Activated T-cell treated with anti-CD3 and anti-CD28 coated beads, Interleukin-2, amount 50 U/mL, for 48 hours (primary cell): ENCODE measurements at places on chromosomes 13 and 19.
A peak's percentile ranks its signal among the peaks of the same experiment; 100 is the strongest.

DNA sequence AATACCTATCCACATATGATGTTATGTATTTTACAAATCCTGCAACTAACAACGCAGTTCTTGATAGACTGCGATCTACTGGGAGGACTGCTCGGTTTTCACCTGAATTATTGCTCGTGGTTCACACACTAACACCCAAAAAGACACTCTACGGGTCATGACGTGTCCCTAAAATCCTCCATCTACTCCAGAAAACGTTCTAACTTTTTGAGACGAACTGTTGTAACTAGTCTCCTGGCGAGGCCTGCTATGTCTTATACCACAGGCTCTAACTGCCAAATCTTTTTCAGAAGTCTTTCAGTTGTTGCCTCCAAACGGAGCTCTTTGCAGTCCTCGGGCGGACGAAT lies 108.2 kb downstream of the KCNRG start:
- DNase-seq: no peak

DNA sequence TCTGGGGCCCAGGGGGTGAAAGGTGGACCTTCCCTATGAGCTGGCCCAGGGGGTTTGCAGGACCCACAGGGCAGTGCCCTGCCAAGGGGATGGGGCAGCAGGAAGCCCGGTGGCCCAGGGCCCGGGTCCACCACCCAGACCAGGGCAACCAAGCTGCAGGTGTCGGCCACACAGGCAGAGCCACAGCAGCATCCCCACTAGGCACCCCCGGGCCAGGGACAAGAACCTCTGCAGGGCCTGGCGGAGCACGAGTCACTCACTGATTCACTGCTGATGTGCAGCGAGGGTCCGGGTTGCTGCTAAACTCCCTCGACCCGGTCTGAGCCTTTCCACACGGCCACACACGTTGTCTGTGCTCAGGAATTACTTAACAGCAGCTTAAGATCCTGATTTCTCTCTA lies 8.8 kb downstream of the FZR1 start:
- DNase-seq: no peak

DNA sequence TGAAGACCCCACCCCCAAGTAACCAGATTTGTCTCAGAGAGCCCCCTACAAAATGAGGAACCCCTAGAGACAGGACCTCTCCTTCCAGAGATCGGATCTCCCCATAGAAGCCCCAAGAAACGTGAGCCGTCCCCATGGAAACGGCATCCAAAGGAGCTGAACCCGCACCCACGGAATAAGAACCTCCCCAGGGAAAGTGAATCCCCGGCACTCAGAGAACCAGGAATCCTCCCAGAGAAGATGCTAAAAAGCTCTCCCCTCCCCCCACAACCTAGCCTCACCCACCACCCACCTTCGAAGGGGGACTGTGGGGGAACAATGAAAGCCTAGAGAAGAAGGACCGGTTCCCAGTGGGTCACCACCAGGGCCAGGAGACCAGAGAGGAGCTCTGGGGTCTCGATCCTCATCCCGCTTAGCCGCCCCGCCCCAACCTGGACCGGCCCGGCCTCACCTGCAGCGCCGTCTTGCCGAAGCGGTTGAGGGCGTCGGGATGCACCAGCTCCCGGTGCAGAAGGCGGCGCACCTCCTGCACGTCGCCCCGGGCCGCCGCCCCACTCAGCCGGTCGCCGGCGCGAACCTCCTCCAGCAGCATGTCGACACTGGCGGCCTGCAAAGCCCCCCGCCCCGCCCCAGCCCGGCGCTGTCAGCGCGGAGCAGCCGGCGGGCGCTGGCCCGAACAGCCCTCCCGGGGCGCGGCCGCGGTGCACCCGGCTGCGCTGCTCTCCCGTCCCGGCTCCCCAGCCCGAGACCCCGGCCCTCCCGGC lies 535 bp downstream of the CDKN2D start:
- DNase-seq: peak; percentile 72

DNA sequence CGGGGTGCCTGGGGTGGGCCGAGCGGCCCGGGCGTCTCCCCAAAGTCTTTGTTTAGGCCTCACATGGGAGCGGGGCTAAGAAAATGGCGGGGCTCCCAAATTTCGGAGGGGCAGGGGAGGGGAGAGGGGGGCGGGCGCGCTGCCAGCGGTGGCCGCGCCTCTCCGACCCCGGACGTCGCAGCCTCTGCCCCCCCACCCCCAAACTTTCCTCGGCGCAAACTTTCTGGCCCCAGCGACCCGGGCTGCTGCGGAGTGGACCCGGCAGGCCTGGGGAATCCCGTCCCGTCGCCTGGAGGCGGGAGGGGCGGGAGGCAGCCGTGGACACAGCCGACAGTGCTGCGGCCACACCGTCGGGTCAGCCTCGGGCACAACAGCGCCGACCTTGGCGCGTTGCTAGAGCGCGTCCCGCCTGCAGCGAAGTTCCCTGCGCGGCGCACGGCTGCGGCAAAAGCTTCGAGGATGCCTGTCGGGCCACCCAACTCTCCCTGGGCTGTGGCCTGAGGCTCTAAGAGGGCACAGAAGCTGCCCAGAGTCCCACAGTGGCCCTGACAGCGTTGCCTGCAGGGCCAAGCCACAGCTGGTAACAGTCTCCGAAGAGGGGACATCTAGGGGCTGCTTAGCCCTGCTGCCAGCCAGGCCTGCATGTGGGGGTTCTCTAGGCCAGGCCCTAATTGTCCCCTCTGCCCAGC lies 1.3 kb downstream of the NFIX start:
- no peak for DNase-seq

GRCh38 chr13:78402708-78403400 lies 200.5 kb downstream of the POU4F1 start:
- no peak for DNase-seq
